Endothelial cell of umbilical vein (primary cell): ENCODE measurements at places on chromosomes 12 and 14. TPM values are rescaled to one million over a fixed set of nuclear protein-coding genes. Genes with fewer than 3 reads are reported as not detected.

DNA sequence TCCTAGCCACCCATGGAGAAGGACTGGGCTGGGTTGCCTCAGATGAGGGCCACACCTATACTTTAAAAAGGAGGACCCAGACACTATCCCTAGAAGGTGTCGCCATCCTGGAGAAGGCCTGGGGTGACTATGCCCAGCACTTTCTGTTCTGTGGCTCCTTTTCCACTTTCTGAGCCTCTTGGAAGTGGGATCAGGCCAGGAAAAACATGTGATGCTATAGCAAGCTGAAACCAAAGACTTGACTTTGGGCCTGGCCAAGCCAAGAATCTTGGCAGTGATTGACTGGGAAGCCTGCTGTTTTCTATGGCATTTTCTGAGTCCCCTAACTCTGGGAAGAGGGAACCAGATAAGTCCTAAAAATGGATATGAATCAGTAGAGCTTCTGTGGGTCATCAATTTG, 332.3 kb downstream of the ZFP36L1 start:
- no peak overlapping the region for H3K4me3 ChIP-seq
- H3K4me1 ChIP-seq = peaks cover 46% of the 10 kb centered on the region
- no peaks in the 10 kb centered on the region for H3K36me3 ChIP-seq

DNA sequence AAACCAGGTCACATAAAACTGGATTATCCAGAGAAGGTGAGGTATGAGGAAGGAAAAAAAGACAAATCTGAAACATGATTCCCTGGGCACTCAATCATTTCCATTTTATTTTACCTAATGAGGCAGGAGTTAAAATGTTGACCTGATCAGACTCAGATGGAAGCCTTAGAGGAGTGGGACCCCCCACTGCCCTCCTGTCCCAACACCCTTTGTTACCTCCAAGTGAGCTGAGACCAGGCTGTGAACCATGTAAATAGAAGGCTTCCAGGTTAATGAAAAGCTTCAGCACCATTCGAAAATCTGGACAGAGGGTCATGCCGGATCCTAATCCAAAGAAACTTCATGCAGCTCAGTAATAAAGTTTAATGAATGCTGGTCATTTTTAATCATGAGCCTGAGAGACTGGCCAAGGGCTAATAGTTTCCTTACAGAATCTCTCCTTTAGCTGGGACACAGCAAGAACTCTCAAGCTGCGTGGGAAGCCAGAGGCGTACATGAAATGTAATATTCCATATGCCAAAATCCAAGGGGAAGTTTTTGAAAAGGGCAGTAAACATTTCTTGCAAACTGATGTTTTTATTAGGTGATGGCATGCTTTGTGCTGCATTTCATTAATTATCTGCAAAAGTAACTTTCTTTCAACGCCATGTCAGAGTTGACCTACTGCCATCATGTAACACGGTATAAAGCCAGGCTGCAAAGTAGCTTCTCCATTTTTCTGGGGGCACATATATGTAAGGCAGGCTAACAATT, 183.0 kb downstream of the PAX9 start:
- no peaks in the 10 kb centered on the region for H3K4me1 ChIP-seq
- DNase-seq = no peak
- H3K4me3 ChIP-seq = no peak overlapping the region
- H3K27ac ChIP-seq = no peak overlapping the region
- no peaks in the 10 kb centered on the region for H3K27me3 ChIP-seq
- no peaks in the 10 kb centered on the region for H3K36me3 ChIP-seq

- DNase-seq = no peak
- H3K4me3 ChIP-seq = no peak overlapping the region
- H3K27me3 ChIP-seq = no peaks in the 10 kb centered on the region
- peaks cover 24% of the 10 kb centered on the region for H3K4me1 ChIP-seq
- H3K27ac ChIP-seq = no peak overlapping the region
These were observed 7.5 kb upstream of the SAV1 start for GRCh38 chr14:50675597-50675996.

DNA sequence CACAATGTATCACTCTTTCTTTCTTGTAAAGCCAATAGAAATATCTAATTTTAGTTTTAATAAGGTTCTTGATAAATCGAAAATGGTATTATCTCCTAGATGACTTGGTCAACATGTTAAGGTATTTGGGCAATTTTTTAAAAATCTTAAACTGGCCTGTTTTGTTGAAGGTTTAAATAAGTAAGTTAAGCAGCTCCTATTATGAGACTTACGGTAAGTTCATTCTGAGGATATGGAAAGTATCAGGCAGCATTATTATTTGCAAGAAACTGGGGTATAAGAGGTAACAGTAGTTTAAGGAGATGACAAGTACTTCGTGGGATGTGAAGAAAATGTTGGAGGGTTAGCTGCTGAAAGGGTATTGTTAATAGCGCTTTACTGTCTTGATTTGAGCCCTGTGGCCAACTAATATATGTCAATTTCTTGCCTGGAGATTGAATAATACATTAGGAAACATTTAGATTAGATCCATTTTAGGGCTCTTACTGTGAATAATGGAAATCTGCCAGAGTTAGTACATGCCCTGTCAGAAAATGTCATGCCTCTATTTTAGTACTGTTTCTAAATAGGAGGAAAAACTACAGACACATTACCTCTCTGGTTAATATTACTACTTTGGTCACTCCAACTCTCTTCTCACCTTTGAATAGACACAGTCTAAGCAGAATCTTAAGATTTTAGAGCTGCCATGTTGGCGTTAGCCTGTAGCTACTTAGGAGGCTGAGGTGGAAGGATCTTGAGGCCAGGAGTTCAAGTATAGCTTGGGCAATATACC, 5.0 kb downstream of the STRAP start:
- H3K36me3 ChIP-seq = peaks cover 1% of the 10 kb centered on the region
- no peak for DNase-seq
- H3K4me3 ChIP-seq = no peak overlapping the region
- no peak overlapping the region for H3K27ac ChIP-seq
- H3K4me1 ChIP-seq = peaks cover 24% of the 10 kb centered on the region

DNA sequence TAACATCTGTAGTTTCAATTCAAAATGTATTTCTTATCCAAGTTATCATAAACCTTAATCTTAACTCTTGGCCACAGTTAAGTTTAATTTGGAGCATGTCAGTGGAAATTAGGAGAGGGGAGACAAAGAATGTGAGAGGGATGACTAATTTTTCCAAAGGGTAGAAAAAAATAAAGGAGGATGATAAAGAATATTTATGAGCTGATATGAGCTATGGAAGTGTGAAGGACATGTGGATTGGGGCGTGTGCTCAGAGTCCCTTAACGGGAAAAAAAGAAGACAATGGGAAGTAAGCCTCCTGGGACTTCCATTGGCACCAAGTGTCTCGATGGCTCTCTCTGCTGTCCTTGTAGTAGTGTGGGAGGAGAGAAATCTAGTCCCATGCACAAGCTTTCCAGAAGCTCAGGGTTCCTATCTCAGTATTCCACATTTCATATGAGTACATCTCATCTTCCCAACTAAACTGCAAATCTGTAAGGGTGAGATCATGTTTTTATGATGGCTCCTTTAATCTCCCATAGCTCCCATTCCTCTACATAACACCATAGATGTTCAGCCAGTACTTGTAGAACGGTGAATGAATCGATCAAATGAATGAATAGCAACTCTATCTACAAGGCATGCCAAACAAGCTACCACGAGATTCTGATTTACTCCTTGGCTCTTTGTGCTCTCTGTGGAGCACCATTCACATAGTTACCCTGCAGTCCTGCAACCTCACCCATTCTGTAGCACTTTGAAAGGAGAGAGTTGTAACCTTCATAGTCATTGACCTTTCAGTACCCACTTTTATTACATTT, 27.4 kb downstream of the BCL2L14 start:
- peak; percentile 24 for DNase-seq
- peaks cover 31% of the 10 kb centered on the region for H3K4me1 ChIP-seq
- H3K4me3 ChIP-seq = no peak overlapping the region
- no peaks in the 10 kb centered on the region for H3K27me3 ChIP-seq
- no peaks in the 10 kb centered on the region for H3K36me3 ChIP-seq

- no peaks in the 10 kb centered on the region for H3K27me3 ChIP-seq
- no peak for DNase-seq
- no peaks in the 10 kb centered on the region for H3K36me3 ChIP-seq
- H3K4me3 ChIP-seq = no peak overlapping the region
- peaks cover 5% of the 10 kb centered on the region for H3K4me1 ChIP-seq
These were observed 204.6 kb upstream of the FLRT2 start for GRCh38 chr14:85325134-85326017.

GRCh38 chr12:2696136-2696535, 98.6 kb upstream of the FKBP4 start:
- DNase-seq = no peak
- peaks cover 6% of the 10 kb centered on the region for H3K4me1 ChIP-seq
- no peaks in the 10 kb centered on the region for H3K36me3 ChIP-seq
- H3K27me3 ChIP-seq = peaks cover 15% of the 10 kb centered on the region
- no peak overlapping the region for H3K4me3 ChIP-seq

DNA sequence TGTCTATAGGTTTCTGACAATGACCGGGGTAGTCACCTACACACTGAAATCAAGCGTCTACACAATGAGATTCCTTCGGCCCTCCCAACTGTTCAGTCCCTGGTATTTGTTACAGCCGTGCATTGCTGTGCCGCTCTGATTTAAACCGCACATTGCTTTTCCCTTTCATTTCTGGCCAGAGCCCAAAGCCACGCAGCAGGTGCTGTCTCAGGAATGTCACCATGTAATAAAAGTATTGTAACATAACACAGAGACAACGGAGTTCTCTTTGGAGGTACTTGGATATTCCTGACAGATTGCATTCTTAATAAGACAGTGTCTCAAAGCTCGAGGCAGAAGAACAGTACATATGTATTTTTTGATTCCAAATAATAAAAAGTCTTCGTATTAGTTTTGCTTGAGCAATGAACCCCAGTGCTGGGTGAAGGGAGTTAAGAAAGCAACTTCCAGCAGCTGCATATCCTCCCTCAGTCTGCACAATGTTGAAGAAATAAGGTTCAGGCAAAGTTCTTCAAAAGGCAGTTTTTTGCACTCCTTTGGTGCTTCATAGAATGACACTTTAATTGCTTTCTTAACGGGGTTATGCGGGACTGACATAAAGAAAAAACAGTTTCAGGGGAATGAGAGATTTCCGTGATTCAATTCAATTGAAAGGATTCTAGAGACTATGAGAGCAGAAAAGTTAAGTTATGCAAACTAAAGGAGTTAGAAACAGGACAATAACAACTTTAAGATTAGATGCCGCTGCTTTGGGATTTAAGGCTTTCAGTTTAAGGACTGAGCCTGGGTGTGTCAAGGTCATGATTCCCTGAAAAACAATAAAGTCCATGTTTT, 288.7 kb upstream of the FLRT2 start:
- peak overlapping the region; percentile 58 for H3K4me3 ChIP-seq
- H3K27ac ChIP-seq = peak overlapping the region; percentile 11
- DNase-seq = peak; percentile 61
- H3K36me3 ChIP-seq = no peaks in the 10 kb centered on the region
- no peaks in the 10 kb centered on the region for H3K27me3 ChIP-seq

DNA sequence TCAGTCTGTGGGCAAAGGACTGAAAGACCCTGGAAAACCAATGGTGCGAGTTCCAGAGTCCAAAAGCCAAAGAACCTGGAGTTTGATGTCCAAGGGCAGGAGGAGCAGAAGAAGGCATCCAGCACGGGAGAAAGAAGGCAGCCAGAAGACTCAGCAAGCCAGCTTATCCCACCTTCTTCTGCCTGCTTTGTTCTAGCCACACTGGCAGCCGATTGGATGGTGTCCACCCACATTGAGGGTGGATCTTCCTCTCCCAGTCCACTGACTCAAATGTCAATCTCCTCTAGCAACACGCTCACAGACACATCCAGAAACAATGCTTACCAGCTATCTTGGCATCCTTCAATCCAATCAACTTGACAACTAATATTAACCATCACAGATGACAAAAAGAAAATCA, 57.2 kb upstream of the CAPRIN2 start:
- H3K4me1 ChIP-seq = no peaks in the 10 kb centered on the region
- no peak overlapping the region for H3K27ac ChIP-seq
- no peaks in the 10 kb centered on the region for H3K27me3 ChIP-seq
- H3K4me3 ChIP-seq = no peak overlapping the region

GRCh38 chr14:106442857-106443256, 916.5 kb downstream of the TMEM121 start:
- H3K4me3 ChIP-seq = no peak overlapping the region
- no peak overlapping the region for H3K27ac ChIP-seq
- no peaks in the 10 kb centered on the region for H3K36me3 ChIP-seq
- no peak for DNase-seq
- H3K4me1 ChIP-seq = no peaks in the 10 kb centered on the region
- H3K27me3 ChIP-seq = no peaks in the 10 kb centered on the region

Gene C14orf180
- polyA plus RNA-seq = not detected in 2 replicates

Gene ITGA7
- 0.41 and 0.67 TPM in 2 replicates for polyA plus RNA-seq

Gene TAS2R50
- 0.12 TPM in 1 of 2 replicates, not detected in the other for polyA plus RNA-seq

Gene FITM1
- 0.54 and 0.81 TPM in 2 replicates for polyA plus RNA-seq

Gene HOXC9
- 0.54 and 0.58 TPM in 2 replicates for polyA plus RNA-seq

Gene TAS2R7
- polyA plus RNA-seq = not detected in 2 replicates
